ENCODE measurements at places on chromosomes 1 and 21.

DNA sequence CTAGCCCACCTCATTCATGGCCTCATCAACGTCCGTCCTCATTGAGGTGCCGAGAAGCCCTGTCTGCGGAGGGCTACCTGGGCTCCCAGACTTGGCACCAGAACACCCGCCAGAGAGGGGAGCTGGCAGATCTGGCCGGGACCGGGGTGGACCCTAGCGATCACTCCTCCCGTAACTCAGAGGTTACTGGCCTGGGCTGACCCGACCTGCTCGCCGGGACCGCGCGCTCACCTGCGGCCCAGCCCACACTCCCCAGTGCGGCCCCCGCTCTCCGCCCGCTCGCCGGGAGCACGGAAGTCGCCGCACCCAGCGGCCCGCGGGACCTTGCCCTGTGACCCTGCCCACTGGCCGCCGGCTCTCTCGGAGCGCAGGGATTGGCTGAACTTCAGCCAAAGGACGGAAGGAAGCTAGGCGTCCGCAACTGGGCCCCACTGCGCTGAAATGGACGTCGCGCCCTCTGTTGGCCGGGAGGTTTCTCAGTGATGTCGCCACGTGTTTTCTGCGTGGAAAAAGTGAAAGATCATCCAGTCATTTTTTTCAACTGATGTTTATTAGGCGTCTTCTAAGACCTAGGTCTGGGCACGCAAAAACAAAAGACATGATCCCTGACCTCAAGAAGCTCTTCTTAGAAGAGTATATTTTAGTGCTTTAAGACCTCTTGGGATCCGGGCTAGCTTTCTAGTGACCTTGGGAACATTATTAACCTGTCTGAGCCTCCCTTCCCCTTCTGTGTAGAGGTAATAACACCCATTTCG, at the start of gene SMIM12:
SMIM12 (minus strand) TSS at position 304 of the 755 bp plus-strand sequence. CDS start 3,772 bp downstream, outside the sequence.
- DNase-seq: peak; percentile 94

DNA sequence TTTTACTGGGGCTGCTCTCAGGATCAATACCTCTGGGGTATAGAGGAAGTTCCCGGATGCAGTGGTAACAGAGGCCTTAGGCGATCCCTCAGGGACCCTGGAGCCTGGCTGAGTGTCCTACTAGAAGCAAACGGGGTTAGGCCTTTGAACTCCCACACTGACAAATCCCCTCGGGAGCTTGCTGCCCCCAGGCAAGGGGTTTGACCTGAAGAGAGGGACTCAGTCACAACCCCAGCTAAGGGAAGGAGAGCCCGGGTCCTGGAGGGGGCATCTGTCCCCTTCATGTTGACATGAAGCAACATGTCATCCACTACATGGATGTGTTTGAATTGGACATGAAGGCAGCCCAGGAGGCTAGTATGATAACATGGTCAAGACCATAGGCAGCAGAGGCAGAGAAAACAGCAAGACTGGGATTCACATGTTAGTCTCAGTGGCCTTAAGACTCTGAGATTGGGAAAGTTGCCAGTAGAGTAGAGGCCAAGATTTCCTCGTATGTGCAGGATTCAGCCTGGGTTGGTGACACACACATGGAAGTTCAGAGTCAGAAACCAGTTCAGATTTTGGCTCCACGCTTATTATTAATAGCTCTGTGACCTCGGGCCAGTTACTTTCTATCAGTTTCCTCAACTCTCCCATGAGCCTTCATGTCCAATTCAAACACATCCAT, 101.5 kb downstream of the KCNN3 start:
- DNase-seq: peak; percentile 9

DNA sequence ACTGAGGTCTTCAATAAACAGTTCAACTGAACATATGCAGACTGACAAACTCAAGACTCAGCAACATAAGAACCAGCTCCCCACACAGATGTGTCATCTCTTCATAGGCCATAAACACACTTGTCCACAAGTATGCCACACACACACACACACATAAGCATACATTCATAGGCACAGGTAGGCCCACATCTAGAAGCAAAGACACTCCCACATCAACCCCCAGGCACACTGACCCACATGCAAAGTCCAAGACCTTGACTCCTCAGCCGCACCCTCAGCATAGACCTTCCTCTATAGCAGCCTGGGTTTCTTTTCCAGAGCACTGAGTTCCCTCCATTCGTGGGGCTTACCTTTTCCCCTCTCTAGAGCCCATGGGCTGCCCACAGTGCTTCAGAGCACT, 1.4 kb downstream of the LAD1 start:
- DNase-seq: no peak

DNA sequence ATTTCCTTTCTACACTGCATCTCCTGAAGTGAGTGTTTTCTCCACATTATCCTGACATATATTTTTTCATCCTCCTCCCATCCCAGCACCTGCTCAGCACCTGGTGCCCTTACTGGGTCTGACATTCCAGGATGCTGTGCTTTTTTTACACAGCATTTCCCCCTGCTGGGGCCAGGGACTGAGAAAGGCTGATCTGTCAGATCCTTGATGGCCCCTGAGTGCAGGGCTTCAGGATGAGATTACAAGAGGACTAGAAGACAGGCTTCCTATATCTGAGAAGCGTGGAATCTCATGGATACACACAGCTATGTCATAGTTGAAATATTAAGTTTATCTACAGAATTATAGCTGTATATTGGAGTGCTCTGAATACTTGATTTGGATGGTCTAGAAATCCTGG, 24.4 kb downstream of the RCAN1 start:
- no peak for DNase-seq

GRCh38 chr1:218361298-218362065, 16.3 kb downstream of the TGFB2 start:
- peak; percentile 71 for DNase-seq

GRCh38 chr1:107293901-107294613, 153.2 kb downstream of the NTNG1 start:
- no peak for DNase-seq

DNA sequence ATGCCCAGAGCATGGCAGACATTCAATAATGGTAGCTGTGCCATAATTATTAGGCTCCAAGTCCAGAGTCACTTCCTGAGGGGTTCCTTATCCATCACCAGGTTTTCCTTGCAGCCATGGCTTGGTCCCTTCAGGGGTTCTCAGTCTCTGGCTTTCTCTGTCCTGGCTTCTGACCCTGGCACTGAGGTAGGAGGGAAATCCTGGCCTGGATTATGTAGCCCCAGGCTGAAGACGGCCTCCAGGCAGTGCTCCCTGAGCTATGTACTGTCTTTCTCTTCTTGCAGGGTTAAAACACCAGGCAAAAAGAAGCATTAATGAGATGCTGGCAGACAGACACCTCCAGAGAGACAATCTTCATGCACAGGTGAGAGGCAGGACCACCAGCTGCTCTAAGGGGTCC, 9.5 kb upstream of the PADI3 start:
- peak; percentile 92 for DNase-seq

- no peak for DNase-seq
Observed at GRCh38 chr1:3557366-3557765, 53.9 kb downstream of the MEGF6 start.

GRCh38 chr1:226134170-226135058, 52.1 kb downstream of the ACBD3 start:
- DNase-seq: no peak

GRCh38 chr1:115059316-115059715, 29.7 kb downstream of the TSHB start:
- DNase-seq: no peak
